ENCODE measurements at places on chromosomes 11 and 22.

DNA sequence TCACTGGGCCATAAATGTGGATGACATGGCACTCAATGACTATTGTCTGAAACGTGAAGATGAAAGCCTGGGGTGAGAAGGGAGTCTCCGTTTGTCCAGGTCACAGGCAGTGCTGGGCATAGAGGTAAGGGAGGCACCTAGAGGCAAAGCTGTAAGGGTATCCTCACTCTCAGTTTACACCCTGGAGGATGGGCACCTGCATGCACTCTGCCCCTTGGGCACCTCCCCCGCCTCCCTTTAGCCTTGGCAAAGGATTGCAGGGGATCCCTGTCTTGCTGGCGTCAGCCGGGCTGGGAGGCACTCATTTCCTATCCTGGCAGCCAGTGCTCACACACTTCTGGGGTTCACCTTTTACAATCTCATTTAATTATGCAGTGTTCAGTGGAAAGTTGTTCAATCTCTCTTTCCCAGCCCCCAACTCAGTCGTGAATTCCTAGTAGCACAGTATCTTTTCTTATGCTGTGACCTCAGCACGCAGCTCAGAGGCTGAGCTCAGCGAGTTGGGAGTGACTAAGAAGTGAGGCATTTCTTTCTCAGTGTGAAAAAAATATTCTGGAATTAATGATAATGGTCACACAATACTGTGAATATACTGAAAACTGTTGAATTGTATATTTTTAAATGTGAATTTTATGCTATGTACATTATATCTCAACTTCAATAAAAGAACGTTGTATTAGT lies 866.6 kb downstream of the BRD1 start:
- no peak for DNase-seq

GRCh38 chr11:73652046-73652730 lies 5.8 kb downstream of the PLEKHB1 start:
- DNase-seq, result no peak

GRCh38 chr11:133600786-133601185 lies 68.5 kb upstream of the OPCML start:
- DNase-seq, result no peak

DNA sequence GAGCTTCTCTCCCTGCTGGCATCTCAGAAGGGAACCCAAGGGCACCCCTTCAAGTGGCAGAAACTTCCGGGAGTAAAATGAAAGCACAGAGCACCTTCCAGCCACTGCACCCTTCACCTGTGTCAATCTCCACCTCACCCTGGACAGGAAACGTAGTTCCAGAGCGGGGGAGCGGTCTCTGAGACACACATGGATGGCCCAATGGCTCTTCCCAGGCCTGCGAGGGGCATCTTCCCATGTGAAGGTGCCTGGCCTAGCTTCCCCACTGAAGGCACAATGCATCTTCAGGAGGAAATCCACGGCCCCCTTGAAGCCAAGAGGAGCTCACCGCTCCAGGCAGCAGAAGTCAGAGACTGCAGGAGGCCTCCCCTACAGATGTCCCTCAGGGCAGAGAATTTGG lies 234.2 kb downstream of the BRD1 start:
- DNase-seq, result no peak

DNA sequence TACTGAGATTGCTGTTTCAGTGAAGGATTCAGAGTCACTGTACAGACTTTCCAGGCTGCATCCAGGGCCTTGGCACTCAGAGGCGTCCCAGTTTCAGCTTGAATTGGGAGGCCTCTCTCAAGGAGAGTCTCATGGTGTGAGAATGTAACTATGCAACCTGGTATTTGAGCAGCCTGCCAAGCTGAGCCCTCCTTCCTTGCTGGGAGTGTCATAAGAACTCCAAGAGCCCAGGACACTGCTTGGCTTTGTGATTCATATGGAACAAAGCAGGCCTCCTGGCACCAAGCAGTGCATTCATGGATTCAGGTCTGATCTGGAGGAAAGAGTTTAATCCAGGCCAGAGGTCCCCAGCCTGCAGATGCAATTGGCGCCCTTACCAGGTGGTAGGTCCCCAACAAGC lies 171.7 kb downstream of the DBX1 start:
- no peak for DNase-seq

GRCh38 chr11:78313181-78313795 lies 104.3 kb downstream of the GAB2 start:
- DNase-seq, result no peak

DNA sequence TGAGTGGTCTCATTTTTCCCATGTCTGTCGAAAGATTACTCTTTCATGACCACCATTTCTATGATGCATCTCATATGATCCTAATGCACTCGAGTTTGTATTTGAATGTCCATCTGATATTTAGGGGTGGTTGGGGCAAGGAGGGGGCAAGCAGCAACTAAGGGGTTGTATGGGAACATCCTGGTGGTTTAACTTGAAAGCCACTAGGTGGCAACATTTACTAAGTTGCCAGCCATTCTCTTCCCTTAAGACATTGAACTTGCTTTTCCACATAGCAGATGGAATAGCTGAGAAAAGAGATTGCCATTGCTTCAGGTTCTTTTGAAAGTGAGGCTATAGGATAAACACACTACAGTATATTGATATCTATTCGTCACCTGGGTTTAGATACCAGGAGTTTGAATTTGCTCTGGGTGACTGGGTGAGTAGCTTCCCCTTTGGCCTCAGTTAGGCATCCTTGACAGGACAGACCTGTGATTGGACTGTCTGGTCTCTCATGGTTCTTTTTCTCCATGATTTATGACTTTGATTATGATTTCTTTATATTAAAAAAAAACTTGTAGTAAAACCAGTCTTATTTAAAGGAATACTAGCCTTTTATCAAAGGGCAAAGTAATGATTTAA lies 32.4 kb downstream of the NF2 start:
- peak; percentile 54 for DNase-seq

DNA sequence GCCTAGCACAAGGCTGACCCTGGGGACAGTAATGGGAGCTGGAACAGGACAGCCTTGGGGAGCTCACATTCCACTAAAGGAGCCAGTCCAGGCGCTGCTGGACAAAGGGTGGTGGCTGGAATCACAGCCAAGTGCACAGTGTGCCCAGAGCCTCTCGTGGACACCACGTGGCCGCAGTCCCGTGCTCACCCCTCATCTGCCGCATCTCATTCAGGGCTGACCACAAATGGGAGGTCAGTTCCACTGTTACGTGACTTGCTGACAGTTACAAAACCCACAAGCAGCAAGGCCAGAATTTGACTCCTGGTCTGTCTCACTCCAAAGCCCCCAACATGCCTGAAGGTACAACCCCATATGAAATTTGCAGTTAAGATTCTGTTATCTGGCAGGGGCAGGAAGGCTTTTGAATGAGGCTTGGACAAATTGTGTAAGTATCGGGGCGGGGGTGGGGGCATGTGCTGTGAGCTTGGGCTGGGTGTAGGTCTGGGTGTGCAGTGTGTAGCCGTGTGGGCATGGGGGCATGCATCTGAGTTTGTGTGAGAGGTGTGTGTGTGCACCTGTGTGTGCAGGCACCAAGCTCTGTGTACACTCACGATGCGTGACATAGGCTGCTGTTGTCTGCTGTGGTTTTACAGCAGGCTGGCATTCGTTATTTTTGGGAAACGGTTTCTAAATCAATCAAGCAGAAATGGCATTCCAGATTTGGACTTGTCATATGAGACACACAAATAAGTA lies 301.7 kb downstream of the BRD1 start:
- DNase-seq, result no peak

DNA sequence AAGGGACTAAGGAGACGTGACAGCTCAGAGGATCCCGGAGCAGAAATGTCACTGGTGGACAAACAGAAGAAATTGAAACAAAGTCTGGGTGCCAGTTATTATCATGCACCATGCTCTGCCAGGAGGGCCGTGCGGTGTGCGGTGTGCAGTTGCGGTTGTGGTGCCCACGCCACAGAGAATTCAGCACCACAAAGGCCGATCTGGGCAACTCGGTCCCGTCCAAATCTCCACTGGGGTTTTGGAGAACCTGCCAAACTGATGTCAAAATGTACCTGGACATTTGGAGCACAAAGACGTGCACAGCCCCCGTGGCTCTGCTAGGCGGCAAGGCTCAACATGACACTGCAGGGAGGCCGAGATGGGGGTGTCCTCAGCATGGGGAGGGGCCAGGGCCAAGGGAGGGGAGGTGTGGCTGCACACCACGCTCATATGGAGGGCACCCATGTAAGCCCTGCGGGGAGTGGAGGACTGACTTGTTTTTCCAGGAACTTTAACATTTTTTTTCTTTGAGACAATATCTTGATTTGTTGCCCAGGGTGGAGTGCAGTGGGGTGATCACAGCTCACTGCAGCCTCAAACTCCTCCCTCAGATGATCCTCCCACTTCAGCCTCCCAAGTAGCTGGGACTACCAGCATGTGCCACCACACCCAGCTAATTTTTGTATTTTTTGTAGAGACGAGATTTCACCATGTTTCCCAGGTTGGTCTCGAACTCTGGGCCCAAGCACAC lies 39.4 kb downstream of the GNB1L start:
- no peak for DNase-seq

GRCh38 chr11:61532134-61533038 lies 23.8 kb downstream of the LRRC10B start:
- DNase-seq, result peak; percentile 63
